ENCODE measurements at places on chromosomes 2 and 18.

GRCh38 chr2:634636-635388 lies 42.4 kb downstream of the TMEM18 start:
- no peak for DNase-seq

DNA sequence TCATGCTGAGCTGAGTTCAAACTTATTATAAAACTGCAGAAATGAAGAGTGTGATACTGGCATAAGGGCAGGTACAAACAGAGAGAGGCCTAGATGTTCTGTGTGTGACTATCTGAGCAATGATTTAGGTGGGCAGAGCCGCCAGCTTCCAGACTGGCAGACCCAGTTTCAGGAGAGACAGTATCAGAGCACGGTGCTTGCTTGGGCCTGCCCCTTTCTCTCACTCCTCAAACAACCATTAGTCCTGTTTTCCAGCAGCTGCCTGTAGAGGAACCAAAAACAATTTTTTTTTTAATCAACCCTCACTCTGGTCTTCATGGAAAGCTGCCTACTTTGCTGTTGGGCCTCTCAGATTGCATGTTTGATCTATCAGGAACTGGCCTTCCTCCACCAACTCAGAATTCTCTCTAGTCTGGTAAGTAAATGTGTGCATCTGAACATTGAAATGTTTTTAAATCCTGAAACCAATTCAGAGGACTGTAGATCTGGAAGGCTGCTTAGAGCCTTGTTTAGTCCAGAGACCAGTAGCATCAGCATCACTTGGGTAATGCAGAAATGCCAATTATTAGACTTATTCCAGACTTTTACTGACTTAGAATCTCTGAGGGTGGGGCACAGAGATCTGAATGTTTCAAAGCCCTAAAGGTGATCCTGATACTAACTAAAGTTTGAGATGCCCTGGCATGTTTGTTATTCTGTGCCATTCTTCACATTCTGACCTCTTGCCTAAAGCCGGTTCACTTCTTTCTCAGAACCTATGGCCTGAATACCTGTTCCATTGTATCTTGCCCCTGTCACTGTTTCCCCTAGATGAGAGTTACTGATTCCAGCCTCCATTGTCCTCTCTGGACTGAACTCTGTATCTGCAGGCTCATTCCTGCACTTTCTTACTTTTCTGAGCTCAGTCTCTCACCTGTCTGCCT lies 24.8 kb upstream of the CRIM1 start:
- DNase-seq, result no peak

GRCh38 chr18:34773378-34773777 lies 63.3 kb downstream of the DTNA start:
- peak; percentile 43 for DNase-seq

- DNase-seq, result no peak
Observed at GRCh38 chr2:135785032-135785431, 43.4 kb downstream of the UBXN4 start.

- no peak for DNase-seq
Observed at GRCh38 chr2:165083326-165083725, 120.5 kb downstream of the SCN3A start.

- peak; percentile 28 for DNase-seq
Observed at GRCh38 chr2:138421315-138421970, 80.1 kb upstream of the SPOPL start.
